ENCODE measurements at places on chromosomes 7 and 10. TPM values are rescaled to one million over a fixed set of nuclear protein-coding genes. Genes with fewer than 3 reads are reported as not detected.

ASIC3 gene
- 6.7 TPM for total RNA-seq

TMEM213 gene
- total RNA-seq = not detected

HMX2 gene
- not detected for total RNA-seq

CYP3A5 gene
- not detected for total RNA-seq

CALY gene
- total RNA-seq = 1.2 TPM

HOXA13 gene
- not detected for total RNA-seq

All from CD8-positive, alpha-beta T cell (primary cell).